ENCODE measurements at places on chromosomes 6 and 20. TPM values are rescaled to one million over a fixed set of nuclear protein-coding genes. Genes with fewer than 3 reads are reported as not detected.

The SIRPB2 gene
- not detected for total RNA-seq

The BPI gene
- total RNA-seq = not detected

The SLA2 gene
- 59.6 TPM for total RNA-seq

The C6orf132 gene
- 0.40 TPM for total RNA-seq

The GLP1R gene
- 0.09 TPM for total RNA-seq
